ENCODE measurements at places on chromosomes 2 and 18.

DNA sequence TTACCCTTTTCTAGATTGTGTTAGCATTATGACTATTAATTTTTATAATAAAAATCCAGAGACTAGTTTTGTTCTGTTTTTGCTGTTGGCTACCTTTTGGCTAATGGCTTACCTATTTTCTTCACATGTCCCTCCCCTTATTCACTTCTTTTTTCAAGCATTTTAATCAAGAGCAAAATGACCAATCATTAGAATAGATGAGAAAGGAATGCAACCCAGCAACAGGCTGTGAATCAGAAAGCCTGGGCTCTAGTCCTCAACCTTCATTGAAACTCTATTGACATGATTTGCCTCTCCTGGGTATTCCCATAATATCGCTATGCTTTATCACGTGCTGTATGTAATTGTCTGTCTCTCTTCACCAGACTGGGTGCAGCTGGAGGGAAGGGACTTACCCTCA, 370.1 kb downstream of the IRS1 start:
- DNase-seq, result no peak

GRCh38 chr2:219727771-219728429, 100.5 kb downstream of the SLC4A3 start:
- DNase-seq, result no peak

DNA sequence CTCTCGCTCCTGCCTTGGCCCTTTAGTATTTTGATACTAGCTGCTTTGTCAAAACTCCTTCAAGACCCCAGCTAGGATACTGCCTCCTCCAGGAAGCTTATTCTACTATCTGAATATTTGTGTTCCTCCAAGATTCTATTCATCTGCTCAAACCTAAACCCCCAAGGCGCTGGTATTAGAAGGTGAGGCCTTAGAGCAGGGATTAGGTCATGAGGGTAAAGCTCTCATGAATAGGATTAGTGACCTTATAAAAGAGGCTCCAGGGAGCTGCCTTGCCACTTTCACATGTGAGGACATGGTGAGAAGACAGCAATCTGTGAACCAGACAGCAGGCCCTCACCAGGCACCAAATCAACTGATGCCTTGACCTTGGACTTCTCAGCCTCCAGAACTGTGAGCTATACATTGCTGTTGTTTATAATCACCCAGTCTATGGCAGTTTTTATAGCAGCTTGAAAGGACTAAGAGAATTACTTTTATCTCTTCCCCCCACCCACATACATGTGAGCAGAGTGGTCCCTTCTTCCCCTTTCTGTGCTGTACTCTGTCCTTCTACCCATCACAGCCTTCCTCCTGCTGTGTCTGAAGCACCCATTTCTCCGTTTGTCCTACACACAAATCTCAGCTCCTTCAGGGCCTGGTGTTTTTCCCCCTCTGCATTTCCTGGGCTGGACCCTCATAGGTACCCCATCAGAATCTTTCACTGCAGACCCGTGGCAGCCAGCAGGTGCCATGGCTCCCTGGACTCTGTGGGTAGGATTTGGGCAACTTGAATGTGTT, 54.5 kb downstream of the HS1BP3 start:
- no peak for DNase-seq

DNA sequence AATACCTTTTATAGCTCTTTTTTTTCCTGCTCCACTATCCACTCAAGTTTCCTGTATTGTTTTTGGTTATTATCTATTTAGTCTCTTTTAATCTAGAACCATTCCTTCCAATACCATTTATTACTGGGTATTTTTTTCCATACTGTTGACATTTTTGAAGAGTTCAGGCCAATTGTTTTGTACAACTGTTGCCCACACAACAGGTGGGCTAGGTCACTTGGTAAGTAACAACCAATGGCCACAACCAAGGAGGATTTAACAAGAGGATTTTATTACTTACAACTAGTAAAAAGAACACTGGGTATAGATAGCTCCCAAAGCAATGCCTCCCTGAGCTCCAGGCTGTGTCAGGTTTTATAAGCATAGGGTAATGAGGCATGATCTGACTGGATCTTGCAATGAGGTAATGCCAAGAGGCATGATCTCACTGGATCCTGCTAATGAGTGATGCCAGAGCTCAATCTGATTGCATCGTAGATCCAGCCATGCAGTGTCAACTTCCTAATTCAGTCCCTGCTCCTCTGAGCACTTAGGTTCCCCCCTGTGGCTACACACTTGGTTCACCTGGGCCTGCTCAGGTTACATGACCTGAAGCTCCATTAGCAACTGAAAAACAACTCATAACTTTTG, 7.1 kb upstream of the CEP68 start:
- DNase-seq, result no peak

DNA sequence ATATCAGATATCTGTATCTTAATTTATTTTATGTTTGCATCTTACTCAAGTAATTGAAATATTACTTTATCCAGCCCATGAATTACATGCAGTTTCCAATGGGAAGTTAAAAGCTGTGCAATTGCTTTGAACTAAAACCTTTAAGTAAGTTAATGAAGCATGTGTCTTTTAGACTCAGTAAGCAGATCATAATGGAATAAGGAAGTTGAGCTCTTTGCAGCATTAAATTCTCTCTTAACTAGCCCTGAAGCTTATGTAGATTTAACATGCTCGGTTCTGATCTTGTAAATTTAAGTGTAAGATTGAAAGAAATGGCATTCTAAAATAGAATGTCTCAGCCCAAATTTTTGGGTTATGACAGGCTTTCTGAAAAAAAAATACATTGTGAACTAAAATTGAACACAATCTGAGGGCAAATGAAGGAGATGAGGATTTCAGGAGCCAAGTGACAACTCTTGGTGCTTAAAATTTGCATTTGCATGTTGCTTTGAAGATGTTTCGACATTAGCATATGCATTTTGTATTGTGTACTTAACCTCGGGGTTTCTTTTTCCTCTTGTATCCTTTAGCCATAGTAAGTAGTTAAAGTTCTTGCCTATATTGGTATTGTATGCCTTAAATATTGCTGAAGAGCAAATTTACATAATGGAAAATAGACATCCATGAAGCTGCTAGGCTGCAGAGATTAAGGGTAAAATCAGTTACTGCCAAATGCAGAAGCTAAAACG, 297.8 kb upstream of the KCNJ3 start:
- no peak for DNase-seq

- no peak for DNase-seq
Measured at GRCh38 chr2:162435676-162436075, 91.7 kb downstream of the GCA start.

GRCh38 chr2:42127425-42128424, 41.4 kb upstream of the EML4 start:
- DNase-seq, result no peak

DNA sequence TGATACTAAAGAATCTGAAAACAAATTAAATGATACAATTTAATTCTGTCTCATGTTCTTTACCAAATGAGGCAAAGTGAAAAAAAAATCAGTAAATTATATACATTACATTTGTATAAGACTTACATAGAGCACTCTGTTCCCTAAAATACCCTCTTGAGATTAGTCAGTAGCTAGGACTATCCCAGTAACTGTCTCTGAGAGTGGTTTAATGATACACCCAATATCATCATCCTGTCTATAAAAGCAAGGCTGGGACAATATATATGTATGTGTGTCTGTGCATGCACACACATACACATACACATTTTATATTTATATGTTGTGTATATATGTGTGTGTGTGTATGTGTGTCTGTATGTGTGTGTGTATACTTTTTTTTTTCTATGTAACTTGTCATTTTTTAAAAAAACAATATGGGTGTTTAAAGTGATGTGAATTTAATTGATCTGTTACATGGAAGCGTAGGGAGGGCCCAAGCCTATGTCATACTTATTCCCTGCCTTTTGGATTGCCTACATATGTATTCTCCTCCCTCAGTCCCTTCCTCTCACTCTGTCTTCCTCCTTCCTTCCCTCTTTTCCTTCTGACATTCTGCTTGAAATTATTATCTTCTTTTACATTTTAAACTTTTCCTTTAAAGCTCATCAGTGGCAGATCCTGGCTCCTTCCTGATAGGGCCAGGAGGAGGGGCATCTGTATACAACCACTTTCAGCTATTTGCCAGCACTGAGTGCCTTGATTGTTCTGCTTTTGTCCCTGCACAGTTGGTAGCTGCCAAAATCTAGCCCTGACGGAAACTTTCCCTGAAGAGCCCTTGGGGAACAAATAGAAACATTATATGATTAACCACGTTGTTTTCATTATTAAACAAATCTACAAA, 6.8 kb downstream of the ASXL3 start:
- no peak for DNase-seq

DNA sequence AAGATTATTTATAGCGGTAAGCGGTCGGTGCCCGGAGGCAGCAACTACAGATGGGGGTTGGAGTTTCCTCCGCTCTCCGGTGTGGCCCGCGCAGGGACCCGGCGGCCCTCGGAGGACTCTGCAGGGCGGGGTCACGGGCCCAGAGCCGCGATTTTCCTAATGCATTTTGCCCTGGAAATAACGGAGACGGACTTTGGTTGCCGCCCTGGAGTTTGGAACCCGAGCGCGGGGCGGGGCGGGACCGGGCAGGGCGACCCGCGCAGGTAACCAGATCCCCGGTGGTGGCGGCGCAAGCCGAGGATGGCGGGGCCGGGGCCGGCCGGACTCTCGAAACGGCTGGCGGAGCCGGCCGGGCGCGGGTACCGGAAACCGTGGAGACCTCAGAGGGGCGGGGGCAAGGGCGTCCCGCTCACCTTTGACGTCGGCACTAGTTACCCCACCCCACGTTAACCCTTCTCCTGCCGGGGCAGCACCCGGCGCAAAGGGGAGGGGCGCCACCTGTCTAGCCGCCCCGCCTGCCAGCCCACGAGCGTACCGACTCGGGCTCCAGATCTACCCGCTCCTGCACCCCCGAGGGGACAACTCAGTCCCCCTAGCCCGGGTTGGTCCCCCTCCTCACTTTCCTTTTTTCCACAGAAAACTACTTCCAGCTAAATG, 2.9 kb downstream of the CYP26B1 start:
- DNase-seq, result peak; percentile 71

DNA sequence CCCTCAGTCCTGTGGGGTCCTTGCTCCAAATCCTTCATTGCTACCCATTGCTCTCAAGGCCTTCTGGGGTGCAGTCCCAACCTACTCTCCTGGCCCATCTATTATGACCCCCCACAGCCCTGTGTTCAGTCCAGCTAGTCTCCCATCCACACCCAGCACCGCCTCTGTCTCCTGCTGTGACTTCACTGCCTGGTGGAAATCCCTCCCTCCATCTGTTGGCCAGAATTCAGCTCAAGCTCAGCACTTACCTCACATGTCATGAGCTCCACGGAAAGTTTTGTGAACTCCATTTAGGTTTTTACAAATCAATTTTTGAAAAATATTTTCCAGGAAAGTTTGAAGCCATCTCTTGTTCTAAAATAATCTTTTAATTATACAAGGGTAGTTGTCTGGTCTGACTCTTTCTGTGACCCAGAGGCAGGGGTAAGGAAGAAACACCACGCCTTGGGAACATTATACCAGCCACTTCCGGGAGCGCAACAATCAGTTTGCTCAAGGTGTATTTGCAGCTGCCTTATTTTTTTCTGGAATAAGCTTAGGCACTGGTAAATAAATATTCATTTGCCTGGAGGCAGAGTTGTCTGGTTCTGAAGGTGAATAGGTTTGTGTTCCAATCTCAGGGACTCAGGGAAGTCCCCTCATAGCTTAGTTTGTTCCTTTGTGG, 110.8 kb downstream of the VIT start:
- no peak for DNase-seq

DNA sequence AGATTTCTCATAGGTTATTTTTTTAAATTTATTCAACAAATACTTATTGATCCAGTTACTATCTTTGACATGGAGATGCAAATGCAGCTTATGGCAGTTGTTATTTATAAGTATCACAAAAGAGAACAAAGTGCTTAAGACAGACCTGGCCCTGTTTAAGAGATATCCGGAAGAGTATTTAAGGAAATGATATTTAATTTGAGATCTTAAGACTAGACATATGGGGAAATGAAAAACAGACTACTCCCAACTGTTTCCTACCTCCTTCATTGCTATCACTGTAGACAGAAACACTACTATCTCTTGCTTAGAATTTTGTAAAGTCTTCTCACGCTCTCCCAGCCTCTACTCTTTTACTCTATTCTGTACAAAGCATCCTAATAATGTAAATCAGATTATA, 36.0 kb downstream of the RPRD1A start:
- DNase-seq, result no peak

DNA sequence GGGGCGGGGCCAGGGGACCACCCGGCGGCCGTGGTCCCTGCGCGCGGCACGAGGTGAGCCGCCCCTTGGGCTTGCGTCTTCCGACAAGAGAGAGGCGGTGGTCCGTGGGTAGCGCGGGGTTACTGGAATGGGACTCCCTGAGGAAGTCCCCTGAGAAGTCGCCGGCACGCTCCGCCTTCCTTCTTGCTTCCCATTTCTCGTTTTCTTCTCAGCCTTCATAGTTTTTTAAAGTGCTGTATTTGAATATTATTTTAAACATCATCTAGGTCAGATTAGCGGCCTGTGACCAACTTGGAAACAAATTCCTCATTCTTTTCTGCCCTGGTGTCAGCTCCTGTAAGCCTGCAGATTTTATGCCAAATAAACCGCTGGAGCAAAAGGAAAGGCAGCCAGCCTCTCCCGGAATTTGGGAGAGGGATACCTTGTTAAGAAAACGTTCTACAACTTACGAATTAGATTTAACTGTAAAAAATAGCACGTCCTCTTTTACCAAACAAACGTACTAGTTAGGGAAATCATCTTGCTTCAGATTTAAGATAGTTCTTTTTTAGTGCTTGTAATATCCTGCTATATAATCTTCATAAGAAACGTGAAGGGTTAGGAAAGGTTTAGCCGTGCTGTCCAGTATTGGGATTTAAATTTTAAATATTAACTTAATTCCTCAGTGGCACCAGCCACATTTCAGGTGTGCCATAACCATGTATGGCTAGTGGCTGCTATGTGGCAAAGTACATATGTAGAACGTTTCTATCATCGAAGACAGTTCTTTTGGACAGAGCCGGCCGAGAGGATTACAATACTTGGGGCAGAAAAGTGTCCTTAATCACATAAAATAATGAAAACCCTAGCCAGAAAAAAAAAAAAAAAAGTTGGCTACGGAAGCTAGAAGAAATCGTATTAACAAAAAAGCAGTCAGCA, 628 bp upstream of the PTPN2 start:
- no peak for DNase-seq

GRCh38 chr2:131408207-131408606, 44.2 kb upstream of the RAB6D start:
- DNase-seq, result no peak

DNA sequence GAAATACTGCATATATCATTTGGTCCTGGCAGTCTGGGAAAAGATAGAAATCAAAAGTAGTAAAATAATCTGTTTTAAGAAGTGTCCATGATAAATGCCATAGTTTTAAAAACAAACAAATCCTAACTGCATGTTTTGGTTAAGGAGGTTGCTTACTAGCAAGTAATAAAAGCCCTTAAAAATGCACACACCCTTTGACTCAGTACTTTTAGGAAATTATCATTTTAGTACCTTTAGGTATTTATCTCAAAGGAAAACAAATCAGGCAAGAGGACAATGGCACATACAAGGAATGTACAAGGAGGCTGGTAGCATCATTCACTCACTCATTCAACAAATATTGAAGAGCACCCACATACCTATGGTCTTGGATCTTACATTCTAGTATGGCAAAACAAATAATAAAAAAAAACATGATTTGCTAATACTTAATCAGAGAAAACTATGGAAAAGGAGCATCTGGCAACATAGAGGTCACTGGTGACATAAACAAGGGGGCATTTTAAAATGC, 67.6 kb downstream of the OLA1 start:
- no peak for DNase-seq
